ENCODE measurements at places on chromosomes 5 and 9.

DNA sequence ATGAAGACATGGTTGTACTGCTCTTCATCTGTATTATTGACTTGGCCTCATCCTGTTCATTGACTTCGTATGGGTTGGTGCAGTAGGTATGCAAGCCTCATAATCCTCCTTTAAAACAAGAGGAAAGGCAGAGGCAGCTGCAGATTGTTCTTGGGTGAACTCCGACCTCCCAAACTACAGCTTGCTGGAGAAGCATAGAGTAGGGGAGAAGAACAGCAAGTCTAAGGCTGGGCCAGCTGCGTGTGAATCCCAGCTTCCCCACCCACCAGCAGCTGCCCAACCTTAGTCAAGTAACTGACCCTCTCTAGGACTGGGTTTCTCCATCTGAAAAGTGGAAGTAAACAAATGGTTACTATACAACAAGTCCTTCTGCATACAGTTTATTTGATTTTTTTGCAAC lies 114.5 kb upstream of the WWC1 start:
- no peak for DNase-seq

DNA sequence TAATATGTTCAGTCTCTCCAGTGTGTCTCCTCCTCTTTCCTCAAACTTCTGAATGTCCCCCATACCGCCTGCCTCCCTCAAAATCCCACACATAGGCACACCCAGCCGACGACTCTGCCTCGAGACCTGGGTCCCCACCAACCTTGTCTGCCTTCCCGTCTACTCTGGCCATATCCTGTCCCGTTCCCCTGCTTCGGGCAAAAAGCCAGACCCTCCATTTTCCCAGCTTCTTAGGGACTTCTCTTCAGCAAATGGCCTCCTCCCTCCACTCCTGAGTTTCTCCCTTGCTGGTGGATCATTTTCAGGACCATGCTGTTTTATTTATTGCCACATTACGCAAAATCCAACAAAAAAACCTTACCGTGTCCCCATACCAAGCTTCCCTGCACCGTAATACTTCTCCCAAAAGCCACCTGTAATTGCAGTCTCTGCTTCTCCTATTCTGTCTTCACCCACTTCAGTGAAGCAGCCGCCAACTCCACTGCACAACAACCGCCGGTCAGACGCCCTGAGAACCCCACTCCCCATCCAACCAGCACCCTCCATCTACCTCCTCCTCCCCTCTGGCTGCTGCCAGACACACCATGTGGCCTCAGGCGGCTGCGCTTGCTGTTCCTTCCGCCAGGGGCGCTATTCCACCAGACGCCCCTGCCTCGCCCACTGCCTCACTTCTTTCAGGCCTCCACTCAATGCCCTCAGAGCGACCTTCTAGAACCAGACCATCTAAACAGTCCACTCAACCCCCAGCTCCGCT lies 117.0 kb downstream of the TRPM6 start:
- no peak for DNase-seq

- DNase-seq: no peak
These were observed 594.6 kb upstream of the BRINP1 start for GRCh38 chr9:119963798-119964372.

GRCh38 chr5:173640156-173640804 lies 23.8 kb upstream of the BOD1 start:
- DNase-seq: no peak

GRCh38 chr9:87148331-87149104 lies 201.2 kb upstream of the GAS1 start:
- peak; percentile 89 for DNase-seq

DNA sequence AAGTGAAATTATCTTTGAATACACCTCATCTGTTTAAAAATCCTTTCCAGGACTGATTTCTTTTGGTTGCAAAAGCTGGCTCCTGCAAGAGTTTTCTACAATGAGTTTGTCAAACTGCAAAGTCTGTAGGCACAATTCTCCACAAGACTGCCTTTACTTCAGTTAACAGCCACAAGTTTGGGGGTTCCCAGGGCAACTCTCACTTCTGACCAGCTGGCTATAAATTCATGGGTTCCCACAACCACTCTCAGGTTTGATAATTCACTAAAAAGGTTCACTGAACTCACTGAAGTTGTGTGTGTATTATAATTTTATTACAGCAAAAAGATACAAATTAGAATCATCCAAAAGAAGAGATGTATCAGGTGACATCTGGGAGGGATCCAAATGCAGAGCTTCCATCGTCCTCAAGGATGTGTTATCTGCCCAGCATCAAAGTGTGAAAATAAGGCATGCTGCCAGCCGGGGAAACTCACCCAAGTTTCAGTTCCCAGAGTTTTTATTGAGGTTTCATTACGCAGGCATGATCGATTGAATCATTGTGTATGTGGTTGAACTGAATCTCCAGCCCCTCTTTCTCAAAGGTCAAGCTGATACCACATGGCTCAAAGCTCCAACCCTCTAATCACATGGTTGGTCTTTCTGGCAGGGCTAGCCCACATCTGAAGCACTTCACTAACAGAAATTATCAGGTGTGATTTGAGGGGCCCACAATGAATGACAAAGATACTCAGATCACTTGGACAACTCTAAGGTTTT lies 19.0 kb upstream of the PSIP1 start:
- DNase-seq: no peak

DNA sequence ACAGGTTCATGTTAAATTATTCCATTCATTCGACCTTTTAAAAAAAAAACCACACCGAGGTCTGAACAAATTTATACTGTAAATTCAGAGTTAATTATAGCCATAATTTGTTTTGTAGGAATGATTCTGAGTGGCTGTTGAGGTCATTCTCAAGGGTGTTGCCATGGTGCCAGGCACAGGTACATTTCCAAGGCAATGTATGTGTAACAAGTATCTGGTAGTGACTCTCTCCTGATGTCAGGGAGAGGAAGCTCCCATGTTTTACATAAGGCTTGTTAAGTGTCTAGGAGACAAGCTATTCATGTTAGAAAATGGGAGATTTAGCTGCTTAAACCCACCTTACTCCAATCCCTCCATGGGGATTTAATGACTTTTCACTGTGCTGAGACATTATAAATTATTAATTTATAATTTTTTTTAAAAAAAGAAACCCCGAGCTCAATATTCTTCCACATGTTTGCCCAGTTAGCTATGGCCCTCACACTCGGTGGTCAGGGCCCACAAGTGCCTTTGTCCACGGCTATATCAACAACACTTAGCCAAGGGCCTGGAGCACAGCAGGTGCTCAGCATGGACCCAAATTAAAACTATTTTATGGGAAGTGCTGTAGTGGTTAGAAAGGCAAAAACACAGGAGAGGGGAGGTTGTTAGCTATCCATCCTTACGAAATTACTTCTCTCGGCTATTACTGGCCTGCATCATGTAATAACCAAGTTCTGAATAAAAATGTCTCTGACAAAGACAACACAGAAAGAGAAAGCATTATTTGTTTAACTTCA lies 154.6 kb upstream of the GNA14 start:
- DNase-seq: no peak

- peak; percentile 14 for DNase-seq
These were observed 2.1 kb downstream of the SLC6A3 start for GRCh38 chr5:1443171-1443570.

GRCh38 chr9:113913426-113914195 lies 37.5 kb downstream of the ZNF618 start:
- no peak for DNase-seq

GRCh38 chr9:95415158-95415557 lies 97.6 kb upstream of the FANCC start:
- no peak for DNase-seq

GRCh38 chr9:84136119-84136868 lies 155.7 kb downstream of the RMI1 start:
- DNase-seq: no peak

- peak; percentile 83 for DNase-seq
These were observed 74.7 kb downstream of the FGF1 start for GRCh38 chr5:142611154-142611553.

DNA sequence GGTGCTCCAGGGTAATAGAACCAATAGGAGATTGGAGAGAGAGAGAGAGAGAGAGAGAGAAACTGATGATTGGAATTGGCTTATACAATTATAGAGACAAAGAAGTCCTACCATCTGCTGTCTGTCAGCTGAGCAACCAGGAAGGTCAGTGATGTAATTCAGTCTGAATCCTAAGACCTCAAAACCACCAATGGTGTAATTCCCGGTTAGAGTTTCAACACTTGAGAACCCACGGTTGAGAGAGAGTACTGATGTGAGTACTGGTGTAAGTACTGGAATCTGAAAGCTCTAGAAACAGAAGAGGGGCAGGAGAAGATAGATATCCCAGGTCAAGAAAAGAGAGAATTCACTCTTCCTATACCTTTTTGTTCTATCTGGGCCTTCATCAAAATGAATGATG lies 775.8 kb downstream of the EFNA5 start:
- DNase-seq: no peak

DNA sequence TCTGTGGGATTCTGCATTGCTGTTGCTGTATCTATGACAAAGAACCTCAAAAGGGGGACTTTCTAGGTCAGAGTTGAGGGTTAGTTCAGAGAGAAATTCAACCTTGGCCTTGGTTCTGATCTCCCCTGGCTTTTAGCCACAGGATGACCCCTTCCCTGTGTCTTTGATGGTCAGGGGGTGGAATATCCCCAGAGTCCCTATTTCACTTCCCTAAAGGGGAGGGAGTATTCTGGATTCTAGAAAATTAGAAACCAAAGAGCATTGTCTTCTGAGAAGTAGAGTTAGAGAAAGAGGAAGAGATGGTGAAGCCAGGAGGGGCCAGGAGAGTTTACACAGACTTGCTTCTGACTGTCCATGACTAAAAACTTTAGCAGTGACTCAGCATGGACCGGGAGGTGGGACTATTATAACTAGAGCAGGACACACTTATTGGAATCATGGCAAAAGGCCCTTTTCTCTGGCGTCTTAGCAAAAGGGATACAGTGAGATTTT lies 56.2 kb upstream of the LPAR1 start:
- DNase-seq: no peak

DNA sequence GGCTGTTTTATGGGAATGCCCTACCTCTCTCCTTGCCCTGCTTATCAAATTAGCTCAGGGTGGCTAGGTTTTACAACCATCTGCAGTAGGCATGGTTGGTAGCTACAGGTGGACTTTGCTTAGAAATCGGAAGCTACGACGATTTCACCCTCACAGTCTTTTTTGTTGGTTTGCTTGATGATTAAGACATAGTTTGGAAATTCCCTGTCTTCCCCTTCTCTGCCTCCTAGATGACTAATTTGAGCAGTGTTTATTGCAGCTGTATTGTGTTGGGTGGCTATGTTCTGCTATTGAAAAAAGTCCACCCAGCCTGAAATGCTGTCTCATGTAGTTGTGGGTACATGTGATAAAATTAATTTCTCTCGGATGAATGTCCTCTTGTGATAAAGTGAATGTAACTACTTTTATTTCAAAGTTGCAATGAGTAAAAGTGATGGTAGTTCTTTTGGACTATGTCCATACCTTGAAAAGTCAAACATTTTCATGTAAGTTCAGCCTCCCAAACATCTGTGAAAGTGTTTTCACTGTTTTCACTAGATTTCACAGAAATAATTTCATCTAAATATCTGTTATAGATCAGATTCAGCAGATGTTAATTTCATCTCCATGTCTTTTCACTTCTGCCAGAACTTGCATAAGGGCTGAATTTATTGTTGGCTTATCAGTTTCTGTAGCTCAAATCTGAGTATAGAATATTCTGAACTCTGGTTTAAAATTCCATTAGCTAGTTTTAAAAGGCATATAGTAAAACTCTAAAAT lies 37.3 kb upstream of the FYB1 start:
- no peak for DNase-seq

DNA sequence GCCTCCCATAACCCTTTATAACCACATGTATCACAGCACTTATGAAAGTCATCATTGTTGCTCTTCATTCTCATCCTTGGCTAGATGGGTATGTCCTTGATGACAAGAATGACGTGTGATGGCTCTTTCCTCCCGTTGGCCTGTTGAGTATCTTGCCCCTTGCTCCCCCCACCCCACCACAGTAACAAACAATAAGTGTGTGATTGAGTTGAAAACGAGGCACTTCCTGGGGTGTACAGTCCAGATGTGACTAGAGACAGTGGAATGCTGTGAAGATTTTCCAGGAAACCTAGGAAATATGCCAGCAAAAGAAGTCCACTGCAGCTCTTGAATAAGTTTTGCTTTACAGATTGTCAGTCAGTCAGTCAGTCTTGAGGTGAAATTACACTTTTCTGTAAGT lies 262.5 kb downstream of the ELAVL2 start:
- no peak for DNase-seq

DNA sequence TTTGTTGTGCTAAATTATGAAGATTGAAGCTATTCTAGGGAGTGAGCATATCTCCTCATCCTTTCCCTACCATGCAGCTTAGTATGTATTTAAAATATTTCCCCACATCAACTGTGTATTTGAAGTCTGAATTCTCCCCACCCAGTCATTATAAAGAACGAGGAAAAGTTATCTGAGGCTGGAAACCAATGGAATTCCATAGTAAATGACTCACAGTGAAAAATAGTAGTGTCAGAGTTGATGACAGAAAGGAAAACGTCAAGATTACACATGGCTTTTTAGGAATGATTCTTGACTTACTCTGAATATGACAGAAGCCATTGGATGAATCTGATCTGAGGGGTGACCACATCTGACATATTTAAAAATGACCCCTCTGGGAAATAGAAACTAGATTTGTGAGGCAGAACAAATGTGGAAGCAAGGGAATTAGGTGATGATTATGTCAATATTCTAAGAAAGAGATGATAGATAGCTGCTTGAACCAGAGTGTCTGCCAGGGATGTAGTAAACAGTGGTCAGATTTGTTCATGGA lies 1768.9 kb upstream of the CDH9 start:
- DNase-seq: no peak

DNA sequence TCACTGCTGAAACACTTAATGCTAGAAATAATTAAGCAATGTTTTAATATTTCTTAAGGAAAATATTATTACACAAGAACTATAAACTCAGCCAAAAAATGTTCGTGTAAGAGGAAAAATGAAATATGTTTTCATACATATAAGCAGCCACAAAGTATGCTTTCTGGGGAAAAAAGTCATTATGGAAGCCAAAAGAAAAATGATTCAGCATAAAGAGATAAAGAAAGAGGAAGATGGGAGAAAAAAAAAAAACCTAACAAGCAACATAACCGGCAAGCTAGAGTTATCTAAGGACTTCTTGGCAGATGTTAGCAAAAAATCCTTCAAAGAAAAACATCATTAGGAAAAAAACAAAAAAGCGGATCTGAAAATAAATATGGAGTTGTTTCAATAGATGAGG lies 179.1 kb downstream of the MUSK start:
- no peak for DNase-seq

- DNase-seq: no peak
These were observed 786 bp upstream of the NTNG2 start for GRCh38 chr9:132160802-132161742.

DNA sequence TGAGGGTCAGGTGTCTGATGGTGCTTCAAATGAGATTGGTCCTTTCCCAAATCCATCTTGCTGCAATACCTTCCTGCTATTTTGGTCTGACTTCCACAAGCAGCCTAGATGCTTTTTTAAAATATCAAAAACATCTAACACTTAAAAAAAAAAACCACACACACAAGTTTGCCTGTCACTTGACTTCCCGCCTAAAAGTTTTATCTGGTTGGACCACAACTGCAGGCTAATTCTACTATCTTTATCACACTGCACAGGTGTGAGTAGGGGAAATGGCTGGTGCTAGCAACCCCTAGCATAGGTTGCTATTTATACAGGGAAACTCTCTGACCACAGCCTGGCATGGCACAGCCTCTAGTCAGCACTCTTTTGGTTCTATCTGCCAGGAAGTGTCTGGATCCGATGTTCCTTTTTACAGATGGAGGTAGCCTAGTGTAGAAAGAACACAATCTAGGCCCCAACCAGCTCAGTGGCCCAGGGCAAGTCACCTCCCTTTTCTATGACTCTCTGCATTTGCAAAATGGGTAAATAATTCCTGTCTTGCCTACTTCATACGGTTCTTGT lies at the start of gene HEMGN:
Gene HEMGN (minus strand): TSS at position 92 of the 564 bp plus-strand sequence. CDS start 36 bp downstream, at position 56.
- no peak for DNase-seq
